ENCODE measurements at places on chromosomes 3 and 15.

GRCh38 chr3:112948346-112948838 lies 26.5 kb downstream of the CD200R1 start:
- H3K36me3 ChIP-seq = no peaks in the 10 kb centered on the region
- no peak overlapping the region for H3K4me3 ChIP-seq
- H3K4me1 ChIP-seq = no peaks in the 10 kb centered on the region
- no peaks in the 10 kb centered on the region for H3K27me3 ChIP-seq

GRCh38 chr15:56794165-56794552 lies 60.9 kb upstream of the ZNF280D start:
- H3K27ac ChIP-seq = no peak overlapping the region
- H3K36me3 ChIP-seq = no peaks in the 10 kb centered on the region
- DNase-seq = no peak
- H3K4me1 ChIP-seq = no peaks in the 10 kb centered on the region
- no peak overlapping the region for H3K4me3 ChIP-seq

DNA sequence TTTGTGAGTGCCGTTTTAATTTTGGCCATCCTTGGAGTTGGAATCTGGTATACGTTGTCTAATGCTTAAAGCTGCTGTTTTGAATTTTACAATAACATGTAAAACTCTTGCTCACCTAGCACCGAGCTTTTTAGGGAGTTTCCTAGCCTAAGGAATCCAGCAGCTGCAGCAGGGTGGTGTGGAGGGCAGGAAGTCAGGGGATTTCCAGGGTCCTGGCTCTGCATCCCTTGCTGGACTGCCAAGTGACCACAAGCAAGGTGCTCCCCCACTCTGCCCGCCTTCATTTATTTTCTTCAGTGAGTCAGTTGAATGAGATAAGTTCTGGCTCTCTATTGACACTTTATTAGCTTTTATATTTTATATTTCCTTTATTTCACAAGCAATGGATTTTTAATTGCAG lies 113.7 kb downstream of the ATG7 start:
- H3K27me3 ChIP-seq = no peaks in the 10 kb centered on the region
- DNase-seq = no peak
- no peaks in the 10 kb centered on the region for H3K36me3 ChIP-seq
- H3K4me1 ChIP-seq = peaks cover 29% of the 10 kb centered on the region

- H3K4me1 ChIP-seq = peaks cover 4% of the 10 kb centered on the region
- no peak for DNase-seq
- no peak overlapping the region for H3K4me3 ChIP-seq
- H3K27me3 ChIP-seq = no peaks in the 10 kb centered on the region
- no peaks in the 10 kb centered on the region for H3K36me3 ChIP-seq
Measured at GRCh38 chr15:89452330-89452836, 44.0 kb downstream of the RHCG start.

DNA sequence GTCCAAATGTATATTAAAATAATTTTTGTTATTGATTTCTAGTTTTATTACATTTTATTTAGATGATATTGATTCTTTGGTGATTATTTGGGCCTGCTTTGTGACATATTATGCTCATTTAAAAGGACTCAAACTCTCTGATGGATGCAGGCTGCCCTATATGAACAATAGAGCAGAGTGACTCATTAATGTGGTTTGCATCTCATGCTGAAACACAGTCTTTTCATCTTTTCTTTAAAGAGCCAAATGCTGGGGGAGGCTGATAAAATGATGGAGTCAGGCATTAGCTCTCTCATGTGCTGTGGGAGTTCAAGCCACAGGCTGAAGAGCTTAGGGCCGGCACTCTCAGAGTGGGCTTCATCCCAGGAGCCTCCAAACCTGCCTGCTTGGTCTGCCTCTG lies 7.2 kb downstream of the PLA1A start:
- no peaks in the 10 kb centered on the region for H3K4me1 ChIP-seq
- no peaks in the 10 kb centered on the region for H3K36me3 ChIP-seq

DNA sequence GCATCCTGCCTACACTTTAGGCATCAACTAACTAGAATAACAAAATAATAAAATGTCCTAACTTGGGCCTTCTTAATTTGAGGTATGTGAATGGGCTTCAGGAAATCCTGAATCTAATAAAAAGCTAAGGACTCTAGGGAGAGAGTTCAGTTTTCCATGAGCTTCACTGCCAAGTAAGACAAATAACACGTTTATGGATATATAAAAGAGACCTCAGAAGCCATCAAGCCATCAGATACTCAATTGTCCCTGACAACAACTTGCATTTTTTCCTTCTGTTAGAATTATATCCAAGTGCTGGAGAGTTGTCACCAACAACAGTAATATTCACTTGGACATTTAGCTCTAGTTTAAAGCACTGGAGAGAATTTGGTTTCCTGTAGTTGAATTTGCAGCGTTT lies 102.4 kb upstream of the IGSF10 start:
- no peak overlapping the region for H3K4me3 ChIP-seq
- DNase-seq = no peak
- H3K4me1 ChIP-seq = peaks cover 5% of the 10 kb centered on the region
- no peak overlapping the region for H3K27ac ChIP-seq
- H3K27me3 ChIP-seq = no peaks in the 10 kb centered on the region
- no peaks in the 10 kb centered on the region for H3K36me3 ChIP-seq

- no peaks in the 10 kb centered on the region for H3K36me3 ChIP-seq
- H3K4me3 ChIP-seq = no peak overlapping the region
- peaks cover 80% of the 10 kb centered on the region for H3K4me1 ChIP-seq
- peak overlapping the region; percentile 76 for H3K27ac ChIP-seq
- no peak for DNase-seq
Measured at GRCh38 chr15:67076147-67076843, 10.9 kb downstream of the SMAD3 start.

GRCh38 chr3:139868773-139869172 lies 66.2 kb upstream of the CLSTN2 start:
- H3K4me3 ChIP-seq = no peak overlapping the region
- no peaks in the 10 kb centered on the region for H3K27me3 ChIP-seq
- no peaks in the 10 kb centered on the region for H3K36me3 ChIP-seq
- DNase-seq = no peak
- no peaks in the 10 kb centered on the region for H3K4me1 ChIP-seq

GRCh38 chr15:78148392-78149067 lies 632 bp upstream of the IDH3A start:
- no peaks in the 10 kb centered on the region for H3K36me3 ChIP-seq
- no peaks in the 10 kb centered on the region for H3K27me3 ChIP-seq
- peaks cover 5% of the 10 kb centered on the region for H3K4me1 ChIP-seq
- no peak for DNase-seq
- peak overlapping the region; percentile 92 for H3K27ac ChIP-seq
- H3K4me3 ChIP-seq = peak overlapping the region; percentile 91

GRCh38 chr3:65676580-65676979 lies 362.1 kb downstream of the MAGI1 start:
- no peaks in the 10 kb centered on the region for H3K27me3 ChIP-seq
- no peaks in the 10 kb centered on the region for H3K4me1 ChIP-seq
- H3K36me3 ChIP-seq = no peaks in the 10 kb centered on the region
- H3K4me3 ChIP-seq = no peak overlapping the region
- no peak overlapping the region for H3K27ac ChIP-seq
- no peak for DNase-seq

DNA sequence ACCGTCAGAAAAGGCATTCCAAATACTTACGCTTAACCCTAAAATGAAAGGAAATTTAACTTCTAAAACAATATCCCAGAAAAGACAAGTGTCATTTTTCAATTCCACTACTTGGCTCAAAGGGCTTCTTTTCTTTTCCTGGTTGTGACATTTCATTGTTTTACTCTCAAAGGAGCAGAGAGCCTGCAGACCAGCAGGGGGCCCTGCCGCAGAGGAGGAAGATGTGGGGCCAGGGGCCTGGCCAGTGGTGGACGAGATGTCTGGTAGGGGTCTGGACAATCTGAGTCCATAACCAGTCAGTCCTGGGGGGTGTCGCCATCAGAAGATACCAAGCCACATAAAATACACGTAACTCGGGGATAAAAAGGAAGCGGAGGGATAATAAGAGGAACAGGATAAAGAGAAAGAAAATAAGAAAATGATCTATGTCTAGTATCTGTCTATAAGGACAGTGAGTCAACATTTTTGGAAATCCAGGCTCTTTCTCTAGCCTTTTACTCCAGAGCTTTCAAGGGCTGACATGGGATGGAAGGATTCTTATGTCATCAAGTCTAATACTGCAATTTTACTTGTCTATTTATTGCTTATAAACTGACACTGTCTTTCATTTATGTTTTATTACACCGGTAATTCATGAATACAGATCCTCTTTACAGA lies 54.2 kb upstream of the ARHGEF3 start:
- no peaks in the 10 kb centered on the region for H3K36me3 ChIP-seq
- H3K27ac ChIP-seq = no peak overlapping the region
- H3K4me3 ChIP-seq = no peak overlapping the region
- DNase-seq = no peak
- H3K4me1 ChIP-seq = peaks cover 7% of the 10 kb centered on the region

DNA sequence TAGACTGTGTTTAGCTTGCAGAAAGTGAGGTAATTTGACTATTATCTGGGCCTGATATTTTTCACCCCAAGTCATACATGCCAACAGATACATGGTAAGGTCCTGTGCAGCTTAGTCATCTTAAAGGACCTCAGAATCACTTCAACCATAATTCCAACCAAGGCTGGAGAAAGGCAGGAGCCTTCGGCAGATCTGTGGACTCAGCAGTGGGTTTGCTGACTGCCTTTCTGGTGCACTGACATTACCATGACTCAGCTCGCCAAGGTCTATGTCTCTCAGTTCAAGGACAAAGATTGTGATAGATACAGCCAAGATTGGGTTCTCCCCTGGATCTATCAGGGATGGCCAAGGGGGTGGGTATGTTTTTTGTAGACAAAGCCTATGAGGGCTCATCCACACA lies 32.7 kb downstream of the LYZL4 start:
- H3K4me1 ChIP-seq = no peaks in the 10 kb centered on the region

DNA sequence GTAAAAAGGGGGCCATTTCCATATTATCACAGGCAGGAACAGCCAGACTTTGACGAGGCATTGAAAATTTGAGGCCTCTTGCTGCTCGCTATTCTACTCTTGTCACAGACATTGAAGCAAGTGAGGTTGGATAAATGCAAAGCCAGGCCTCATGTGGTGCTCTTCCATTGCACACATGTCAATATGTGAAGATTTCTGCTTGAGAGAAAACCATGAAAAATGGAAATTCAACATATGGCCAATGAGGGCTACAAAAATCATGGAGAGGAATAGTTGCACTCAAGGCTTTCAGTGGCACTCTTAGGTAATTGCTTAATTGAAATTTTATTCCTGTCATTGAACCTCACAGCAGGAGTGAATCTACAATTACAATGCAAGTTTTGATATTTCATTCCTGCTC lies 185.6 kb upstream of the MBNL1 start:
- no peaks in the 10 kb centered on the region for H3K27me3 ChIP-seq
- peaks cover 7% of the 10 kb centered on the region for H3K4me1 ChIP-seq
- no peak overlapping the region for H3K4me3 ChIP-seq
- no peak for DNase-seq
- H3K27ac ChIP-seq = no peak overlapping the region

GRCh38 chr3:8307545-8308110 lies 194.0 kb upstream of the LMCD1 start:
- H3K27me3 ChIP-seq = no peaks in the 10 kb centered on the region
- no peak for DNase-seq
- H3K4me3 ChIP-seq = no peak overlapping the region
- H3K4me1 ChIP-seq = no peaks in the 10 kb centered on the region

GRCh38 chr3:16011376-16011775 lies 163.1 kb upstream of the GALNT15 start:
- H3K4me1 ChIP-seq = no peaks in the 10 kb centered on the region

GRCh38 chr15:65912235-65912634 lies 42.9 kb downstream of the RAB11A start:
- DNase-seq = no peak
- no peaks in the 10 kb centered on the region for H3K4me1 ChIP-seq
- H3K36me3 ChIP-seq = no peaks in the 10 kb centered on the region
- H3K27ac ChIP-seq = no peak overlapping the region
- no peaks in the 10 kb centered on the region for H3K27me3 ChIP-seq

DNA sequence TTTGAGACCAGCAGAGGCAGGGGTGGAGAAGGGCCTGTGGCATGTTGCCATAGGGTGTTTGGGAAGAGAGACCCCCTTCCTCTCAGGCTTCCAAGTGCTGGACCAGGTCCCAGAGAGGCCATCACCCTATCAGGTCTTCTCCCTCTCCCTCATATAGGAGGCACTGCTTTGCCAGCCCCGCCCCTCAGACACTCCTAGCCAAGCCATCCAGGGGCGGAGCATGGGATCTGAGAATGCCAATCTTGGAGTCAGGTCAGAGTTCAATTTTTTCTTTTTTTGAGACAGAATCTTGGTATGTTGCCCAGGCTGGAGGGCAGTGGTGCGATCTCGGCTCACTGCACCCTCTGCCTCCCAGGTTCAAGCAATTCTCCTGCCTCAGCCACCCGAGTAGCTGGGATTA lies 32.7 kb downstream of the CRABP1 start:
- no peak overlapping the region for H3K27ac ChIP-seq
- no peaks in the 10 kb centered on the region for H3K36me3 ChIP-seq
- no peak for DNase-seq
- no peak overlapping the region for H3K4me3 ChIP-seq

- no peak overlapping the region for H3K27ac ChIP-seq
- DNase-seq = no peak
Measured at GRCh38 chr3:128301186-128302023, 148.1 kb downstream of the EEFSEC start.

- DNase-seq = no peak
- H3K27me3 ChIP-seq = no peaks in the 10 kb centered on the region
- peak overlapping the region; percentile 91 for H3K4me3 ChIP-seq
- H3K36me3 ChIP-seq = no peaks in the 10 kb centered on the region
- peak overlapping the region; percentile 85 for H3K27ac ChIP-seq
Measured at GRCh38 chr3:31533169-31534064, 692 bp downstream of the STT3B start.

DNA sequence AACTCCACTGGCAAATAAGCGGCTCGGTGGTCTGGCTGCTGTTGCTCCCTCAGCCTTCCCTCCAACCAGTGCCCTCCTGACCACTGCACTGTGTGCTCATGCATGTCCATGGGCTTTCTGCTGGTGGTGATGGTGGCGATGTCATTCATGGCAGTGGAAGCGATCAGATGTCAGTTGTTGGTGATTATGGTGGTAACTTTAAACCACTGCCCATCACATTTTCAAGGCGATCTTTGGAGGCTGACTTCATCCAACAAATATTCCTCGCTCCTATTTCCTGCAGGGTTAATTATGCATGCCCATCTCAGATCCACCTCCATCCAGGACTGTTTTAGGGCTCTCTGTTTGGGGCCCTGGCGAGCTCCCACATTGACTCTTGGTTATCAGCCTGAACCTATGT lies 13.4 kb upstream of the HCN4 start:
- no peak overlapping the region for H3K4me3 ChIP-seq
- no peaks in the 10 kb centered on the region for H3K4me1 ChIP-seq
- no peak for DNase-seq
- no peaks in the 10 kb centered on the region for H3K36me3 ChIP-seq

GRCh38 chr15:48647962-48648361 lies 2.5 kb upstream of the FBN1 start:
- H3K4me1 ChIP-seq = no peaks in the 10 kb centered on the region
- no peak for DNase-seq
- H3K4me3 ChIP-seq = no peak overlapping the region
- H3K27me3 ChIP-seq = no peaks in the 10 kb centered on the region

All from esophagus squamous epithelium (tissue), 5 donors.